COR-L47 (cell line): ENCODE measurements at places on chromosomes 7 and 10.
A peak's percentile ranks its signal among the peaks of the same experiment; 100 is the strongest.

DNA sequence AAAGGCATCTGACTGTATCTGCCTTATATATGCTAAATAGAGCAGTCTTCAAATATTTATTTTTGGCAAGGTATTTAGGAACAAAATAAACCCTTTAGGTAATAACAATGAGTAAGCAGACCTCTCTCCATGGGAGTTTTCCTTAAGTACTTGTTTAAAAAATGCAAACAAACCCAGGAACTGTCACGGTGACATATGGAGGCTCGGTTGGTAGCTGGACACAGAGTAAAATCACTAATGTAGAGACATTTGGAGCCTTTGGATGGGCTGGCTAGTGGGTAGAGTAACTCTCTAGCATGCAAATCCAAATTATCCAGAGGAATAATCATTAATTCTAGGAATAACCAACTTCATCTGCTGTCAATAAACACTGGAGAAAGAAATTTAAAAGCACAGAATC lies 71.6 kb upstream of the LAMB4 start:
- peak; percentile 22 for DNase-seq

GRCh38 chr10:44933451-44934321 lies 22.5 kb downstream of the TMEM72 start:
- no peak for DNase-seq

GRCh38 chr7:156236936-156237599 lies 403.5 kb upstream of the RNF32 start:
- no peak for DNase-seq

DNA sequence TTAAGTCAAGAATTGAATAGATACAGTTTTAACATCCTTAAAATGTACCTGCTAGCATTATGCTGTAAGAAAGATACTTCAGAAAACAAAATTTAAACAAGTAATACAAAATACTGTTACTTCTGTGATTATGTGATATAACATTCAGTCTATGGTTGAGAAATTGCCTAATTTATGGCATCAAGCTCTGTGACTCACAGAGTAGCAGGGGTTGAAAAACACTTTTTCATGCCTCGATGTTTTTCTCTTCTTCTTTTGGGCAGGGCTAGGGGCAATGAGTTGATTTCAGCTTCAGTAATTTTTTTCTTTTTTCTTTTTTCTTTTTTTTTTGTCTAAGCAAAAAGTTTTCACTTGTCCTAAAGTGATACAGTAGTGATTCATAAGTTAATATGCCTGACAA lies 209.2 kb downstream of the MBL2 start:
- no peak for DNase-seq

DNA sequence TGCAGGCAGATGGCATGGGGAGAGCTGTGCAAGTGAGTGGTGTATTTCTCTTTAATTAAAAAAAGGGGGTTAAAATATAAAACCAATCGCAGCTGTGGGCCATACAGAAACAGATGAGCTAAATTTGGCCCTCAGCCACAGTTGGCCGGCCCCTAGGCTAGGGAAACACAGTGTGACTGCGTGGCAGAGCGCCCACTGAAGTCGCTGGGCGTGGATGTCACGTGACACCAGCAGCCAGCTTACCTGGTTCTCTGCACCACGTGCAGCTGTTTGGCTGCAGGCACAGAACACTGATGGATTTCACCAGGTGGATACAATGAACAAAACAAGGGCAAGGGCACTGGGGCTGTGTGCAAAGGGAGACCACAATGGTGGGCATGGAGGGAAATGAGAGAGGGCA lies 119.3 kb upstream of the ZNF746 start:
- peak; percentile 8 for DNase-seq

GRCh38 chr7:77651575-77652162 lies 44.6 kb upstream of the RSBN1L start:
- peak; percentile 0 for DNase-seq

DNA sequence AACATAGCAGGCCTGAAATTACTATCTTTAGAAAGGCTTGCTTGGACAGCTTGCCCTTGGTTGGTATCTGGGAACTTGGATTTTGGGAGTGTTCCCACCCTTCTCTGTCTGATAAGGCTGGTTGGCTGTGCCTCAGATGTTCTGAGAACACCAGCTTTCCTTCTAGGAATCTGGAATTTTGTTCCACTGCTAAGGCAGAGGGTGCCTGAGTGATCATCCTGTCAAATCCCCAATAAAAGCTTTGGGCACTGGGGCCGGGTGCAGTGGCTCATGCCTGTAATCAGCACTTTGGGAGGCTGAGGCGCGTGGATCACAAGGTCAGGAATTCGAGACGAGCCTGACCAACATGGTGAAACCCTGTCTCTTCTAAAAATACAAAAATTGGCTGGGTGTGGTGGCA lies 5.0 kb downstream of the TRUB1 start:
- no peak for DNase-seq

DNA sequence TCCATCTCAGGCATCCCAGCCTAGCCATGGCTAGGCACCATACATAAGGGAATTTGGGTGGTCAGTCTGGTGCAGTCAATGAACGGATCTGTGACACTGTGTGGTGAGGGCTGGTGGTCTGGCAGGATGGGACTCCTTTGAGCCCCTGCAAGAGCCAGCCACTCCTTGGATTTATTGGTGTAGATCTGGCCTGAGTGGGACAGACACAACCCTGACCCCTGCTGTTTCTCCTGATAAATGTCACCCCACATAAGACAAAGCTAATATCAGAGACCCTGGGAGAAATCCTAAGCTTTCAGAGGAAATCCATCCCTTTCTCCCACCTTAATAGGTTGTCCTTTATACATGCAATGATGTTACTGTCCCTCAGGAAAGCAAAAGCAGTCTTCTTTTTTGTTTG lies 2.3 kb downstream of the FBXO24 start:
- no peak for DNase-seq

DNA sequence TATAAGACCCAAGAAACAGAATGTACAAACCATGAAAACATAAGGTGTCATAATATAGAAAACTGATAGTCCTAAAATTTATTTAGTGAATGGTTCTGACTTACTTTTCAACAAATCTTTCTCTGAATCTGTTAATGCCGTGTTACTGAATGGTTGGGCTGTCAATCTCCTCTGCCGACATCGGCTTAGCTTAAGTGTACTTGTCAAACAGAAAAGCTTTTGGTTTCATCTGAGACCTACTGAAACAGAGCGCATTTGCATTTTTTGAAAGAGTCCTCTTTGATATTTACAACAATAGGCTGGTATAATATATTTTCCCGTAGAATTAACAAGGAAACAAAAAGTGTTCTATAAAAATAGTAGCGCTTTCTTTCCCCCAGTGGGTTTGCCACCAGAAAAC lies 120.9 kb upstream of the ZNF804B start:
- DNase-seq: no peak

DNA sequence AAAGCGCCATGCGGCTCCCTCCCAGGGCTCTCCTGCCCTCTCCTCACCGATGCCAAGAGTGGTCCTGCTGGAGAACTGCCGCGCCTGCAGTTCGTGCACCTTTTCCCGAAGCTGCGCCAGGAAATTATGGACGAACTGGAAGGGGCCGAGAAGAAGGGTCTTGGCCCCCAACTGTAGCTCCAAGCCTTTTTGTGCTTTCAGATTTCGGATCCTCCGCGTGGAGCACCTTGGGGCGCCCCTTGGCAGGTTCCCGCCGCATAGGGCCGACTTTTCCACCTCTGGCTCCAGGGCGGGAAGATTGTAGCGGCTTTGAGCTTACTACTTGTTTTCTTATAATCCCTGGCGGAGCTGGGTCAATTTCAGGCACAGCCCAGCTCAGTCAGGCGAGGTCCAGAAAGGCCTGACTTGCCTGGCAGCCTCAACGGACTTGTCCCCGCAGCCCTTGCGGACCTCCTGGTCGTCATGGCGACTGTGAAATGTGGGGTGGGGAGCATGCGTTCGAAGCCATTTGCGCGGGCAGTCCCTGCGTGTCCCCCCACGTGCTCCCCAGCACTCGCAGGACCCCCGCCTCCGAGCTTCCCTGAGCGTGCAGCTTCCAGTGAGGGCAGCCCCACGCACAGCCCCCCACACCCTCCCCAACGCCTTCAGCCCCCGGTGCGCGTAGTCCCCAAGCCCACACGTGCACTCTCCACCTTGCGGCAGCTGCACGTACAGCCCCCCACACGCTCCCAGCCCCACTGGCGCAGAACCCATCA lies 129.9 kb downstream of the KBTBD2 start:
- no peak for DNase-seq

DNA sequence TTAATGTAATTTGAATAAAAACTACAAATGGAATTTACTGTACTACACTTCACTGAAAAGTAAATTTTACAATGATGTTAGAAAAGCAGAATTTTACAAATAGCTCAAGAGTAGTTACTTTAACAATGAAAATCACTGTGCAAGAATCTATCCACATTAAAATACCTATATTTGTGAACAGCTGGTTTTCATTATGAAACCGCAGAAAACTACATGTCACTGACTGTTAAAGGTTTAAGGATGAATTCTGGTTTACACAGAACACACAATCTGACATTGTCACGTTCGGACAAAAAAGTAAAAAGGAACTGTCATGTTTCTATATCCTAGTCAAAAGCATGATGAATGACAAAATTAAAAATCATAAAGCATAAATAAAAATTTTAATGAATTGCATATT lies 415.3 kb upstream of the PRKCQ start:
- DNase-seq: no peak

GRCh38 chr7:12090757-12091221 lies 120.3 kb upstream of the TMEM106B start:
- DNase-seq: no peak

DNA sequence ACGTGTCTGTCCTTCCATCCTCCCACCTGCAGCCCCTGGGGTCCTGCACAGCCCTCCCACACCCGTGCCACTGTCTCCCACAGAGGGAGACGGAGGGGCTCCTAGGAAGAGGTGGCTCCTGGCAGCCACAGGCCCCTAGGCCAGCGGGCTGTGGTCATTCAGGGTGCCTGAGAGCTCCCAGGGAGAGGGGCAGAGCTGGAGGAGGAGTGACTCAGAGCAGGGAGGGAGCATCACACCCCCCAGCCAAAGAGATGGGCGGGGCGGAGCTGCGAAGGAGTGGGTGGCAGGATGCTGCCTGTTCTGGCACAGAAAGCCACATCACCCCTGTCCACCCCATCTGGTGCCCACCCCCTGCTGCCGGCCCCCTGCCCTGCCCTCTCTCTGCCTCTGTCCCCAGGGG lies 50.5 kb downstream of the STK32C start:
- DNase-seq: no peak

DNA sequence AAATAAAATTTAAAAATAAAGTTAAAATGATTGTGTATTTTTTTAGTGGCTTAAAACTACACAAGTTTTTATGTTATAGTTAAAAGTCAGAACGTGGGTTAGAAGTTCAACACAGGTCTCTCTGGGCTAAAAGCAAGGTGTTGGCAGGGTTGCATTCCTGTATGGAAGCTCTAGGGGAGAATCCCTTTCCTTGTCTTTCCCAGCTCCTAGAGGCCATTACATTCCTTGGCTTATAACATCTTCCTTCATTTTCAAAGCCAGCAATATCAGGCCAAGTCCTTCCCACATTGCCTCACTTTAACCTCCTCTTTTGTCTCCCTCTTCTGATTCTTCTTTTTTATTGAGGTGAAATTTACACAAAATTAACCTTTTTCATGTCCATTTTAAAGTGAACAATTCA lies 52.4 kb upstream of the EEPD1 start:
- no peak for DNase-seq

DNA sequence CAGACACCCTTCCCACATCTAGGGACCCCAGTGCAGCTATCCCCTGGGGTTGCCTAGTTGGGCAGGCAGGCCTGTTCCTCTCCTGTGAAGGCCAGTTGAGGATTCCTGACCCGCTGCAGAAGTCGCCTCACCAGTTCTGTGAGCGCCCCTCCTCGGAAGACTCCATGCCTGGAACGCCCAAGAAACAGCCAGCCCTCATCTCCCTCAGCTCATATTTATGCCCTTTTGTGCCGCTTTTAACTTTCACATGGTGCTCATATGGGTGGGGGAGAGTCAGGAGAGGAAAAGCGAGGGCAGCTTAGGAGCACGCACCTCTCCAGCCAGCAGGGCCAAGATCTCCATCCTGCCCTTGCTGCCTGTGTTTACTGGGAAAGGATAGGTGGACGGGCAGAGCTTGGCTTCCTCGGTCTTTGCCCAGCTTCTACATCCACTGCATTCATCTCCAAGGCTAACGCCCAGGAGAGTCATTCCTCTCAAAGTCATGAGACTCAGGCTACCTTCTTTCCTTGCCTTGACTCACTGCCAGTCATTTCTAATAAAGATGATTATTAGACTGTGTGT lies 286.6 kb downstream of the USP6NL start:
- DNase-seq: no peak

DNA sequence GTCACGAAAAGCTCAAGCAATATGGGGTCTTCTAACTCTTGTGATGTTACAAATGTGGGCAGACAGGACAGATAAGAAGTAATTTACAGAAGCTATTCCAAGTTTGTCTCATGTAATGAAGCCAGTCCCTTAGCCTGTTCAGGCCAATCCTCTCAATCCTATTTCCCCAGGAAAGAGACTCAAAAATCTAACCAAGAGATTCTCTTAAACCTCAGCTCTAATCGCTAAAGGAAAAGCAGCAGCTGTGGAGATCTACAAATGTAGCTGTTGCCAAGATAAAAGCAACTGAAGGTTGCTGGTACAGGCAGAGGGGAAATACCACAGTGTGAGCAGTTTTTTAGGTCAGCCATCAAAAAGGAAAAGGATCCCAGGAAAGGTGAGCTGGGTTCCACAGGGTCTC lies 39.3 kb downstream of the ANK3 start:
- no peak for DNase-seq

- DNase-seq: no peak
Observed at GRCh38 chr10:5816170-5816569, 2.9 kb upstream of the GDI2 start.

- DNase-seq: no peak
Observed at GRCh38 chr10:101099901-101100300, 31.2 kb upstream of the TLX1 start.

GRCh38 chr10:72697716-72698115 lies 5.8 kb downstream of the MCU start:
- no peak for DNase-seq

- DNase-seq: no peak
Observed at GRCh38 chr10:45376371-45376801, 2.4 kb downstream of the ALOX5 start.

DNA sequence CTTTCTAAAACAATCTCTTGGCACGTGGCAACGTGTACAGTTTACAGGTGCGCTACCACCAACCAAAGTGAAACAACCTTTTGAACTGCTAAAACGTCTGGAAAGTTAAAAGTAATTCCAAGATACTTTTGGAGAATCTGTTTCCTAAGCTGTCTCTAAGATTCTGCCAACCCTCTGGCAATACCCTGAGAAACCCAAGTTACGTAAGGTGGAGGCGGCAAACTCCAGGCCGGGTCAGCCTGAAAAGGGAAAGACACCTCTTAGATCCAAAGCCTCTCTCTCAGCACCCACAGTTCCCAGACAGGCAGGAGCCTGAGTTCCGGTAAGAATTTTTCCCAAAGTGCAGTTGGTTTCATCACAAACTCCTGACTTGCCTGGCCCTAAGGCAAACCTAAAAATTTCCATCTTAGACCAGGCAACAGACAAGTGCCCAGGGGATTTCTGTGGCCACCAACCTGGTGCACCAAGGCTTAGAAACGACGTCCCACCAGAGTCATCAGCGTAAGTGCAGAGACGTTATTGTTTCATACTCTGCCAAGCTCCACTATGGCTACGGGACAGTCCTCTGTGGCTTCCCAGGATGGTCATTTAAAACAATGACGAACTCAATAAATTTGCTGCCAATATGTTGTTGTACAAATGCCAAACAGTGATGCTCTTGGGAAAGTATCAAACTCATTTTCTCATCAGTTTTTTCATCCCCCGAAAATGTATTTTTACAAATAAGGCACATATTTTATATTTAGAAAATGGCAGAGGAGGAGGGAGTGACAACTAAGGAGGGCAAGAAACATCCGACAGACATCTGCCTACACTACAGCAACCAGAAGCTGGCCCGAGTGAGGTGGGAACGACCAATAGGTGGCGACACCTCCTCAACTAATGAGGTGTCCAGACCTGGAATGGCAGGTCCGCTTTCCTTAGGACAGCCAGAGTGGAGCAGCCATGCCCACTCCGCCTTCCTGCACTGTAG lies 205.8 kb upstream of the FRMD4A start:
- peak; percentile 28 for DNase-seq
